Skin of body (tissue), 3 donors: ENCODE measurements at places on chromosomes 12 and 14. TPM values are rescaled to one million over a fixed set of nuclear protein-coding genes. Genes with fewer than 3 reads are reported as not detected.

GRCh38 chr12:51056242-51056641, 8.1 kb downstream of the LETMD1 start:
- no peak for DNase-seq

The PPP1R3E gene
- 6.0 TPM for total RNA-seq

DNA sequence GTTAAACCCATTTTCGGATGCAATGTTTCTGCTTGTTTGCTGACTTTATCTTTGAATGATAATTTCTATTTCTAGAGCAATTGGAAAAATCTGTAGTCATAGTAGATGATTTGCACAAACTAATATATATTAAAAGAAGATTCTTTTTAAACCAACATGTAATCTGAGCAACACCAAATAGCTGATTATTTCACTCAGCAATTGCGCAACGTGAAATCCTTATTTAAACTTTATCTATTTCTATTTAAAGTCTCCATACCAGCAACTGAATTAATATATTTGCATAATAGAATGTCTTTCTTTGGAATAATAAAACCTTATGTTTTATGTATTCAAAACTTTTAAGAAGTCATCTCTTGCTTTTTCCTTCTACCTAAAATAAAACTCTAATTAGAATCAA, 1132.4 kb downstream of the FLRT2 start:
- no peak for DNase-seq

The ABCB9 gene
- total RNA-seq, result 4.6 TPM

The MYO1H gene
- 2.4 TPM for total RNA-seq

DNA sequence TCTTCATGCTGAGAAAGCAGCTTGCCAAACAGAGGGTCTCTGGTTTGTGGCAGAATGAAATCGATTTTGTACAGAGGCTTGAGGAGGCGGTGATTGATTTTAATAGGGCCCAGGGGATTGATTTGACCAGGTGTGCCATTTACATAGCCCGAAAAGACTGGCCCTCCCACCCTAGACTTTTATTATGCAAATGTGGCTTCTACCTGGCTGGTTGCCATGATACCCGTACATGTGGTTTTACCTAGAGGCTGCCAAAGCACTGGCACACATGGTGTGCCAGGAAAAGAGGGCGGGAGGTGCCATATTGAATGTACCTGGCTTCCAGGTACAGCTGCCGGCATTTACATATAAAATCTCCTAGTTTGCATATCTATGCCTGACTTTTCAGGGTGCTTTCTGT, 18.0 kb upstream of the GUCY2C start:
- DNase-seq, result no peak

- peak; percentile 45 for DNase-seq
Observed at GRCh38 chr12:128976120-128976738, 123.0 kb downstream of the GLT1D1 start.

- DNase-seq, result no peak
Observed at GRCh38 chr12:12392413-12392812, 35.5 kb downstream of the BORCS5 start.

- no peak for DNase-seq
Observed at GRCh38 chr12:41924111-41924510, 220.6 kb downstream of the GXYLT1 start.

DNA sequence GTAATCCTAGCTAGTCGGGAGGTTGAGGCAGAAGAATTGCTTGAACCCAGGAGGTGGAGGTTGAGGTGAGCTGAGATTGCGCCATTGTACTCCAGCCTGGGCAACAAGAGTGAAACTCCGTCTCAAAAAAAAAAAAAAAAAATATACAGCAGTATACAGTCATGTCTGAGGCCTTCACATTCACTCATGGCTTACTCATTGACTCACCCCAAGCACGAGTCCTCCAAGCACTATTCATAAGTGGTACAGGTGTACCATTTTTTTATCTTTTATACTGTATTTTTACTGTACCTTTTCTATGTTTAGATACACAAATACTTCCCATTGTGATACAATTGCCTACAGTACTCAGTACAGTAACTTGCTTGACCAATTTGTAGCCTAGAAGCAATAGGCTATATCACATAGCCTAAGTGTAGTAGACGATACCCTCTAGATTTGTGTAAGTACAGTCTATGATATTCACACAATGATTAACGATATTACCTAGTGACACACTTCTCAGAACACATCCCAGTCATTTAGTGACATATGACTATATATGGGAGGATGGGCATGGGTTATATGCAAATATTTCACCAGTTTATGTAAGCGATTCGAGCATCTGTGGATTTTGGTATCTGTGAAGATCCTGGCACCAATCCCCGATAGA, 12.2 kb downstream of the LLPH start:
- DNase-seq, result no peak

DNA sequence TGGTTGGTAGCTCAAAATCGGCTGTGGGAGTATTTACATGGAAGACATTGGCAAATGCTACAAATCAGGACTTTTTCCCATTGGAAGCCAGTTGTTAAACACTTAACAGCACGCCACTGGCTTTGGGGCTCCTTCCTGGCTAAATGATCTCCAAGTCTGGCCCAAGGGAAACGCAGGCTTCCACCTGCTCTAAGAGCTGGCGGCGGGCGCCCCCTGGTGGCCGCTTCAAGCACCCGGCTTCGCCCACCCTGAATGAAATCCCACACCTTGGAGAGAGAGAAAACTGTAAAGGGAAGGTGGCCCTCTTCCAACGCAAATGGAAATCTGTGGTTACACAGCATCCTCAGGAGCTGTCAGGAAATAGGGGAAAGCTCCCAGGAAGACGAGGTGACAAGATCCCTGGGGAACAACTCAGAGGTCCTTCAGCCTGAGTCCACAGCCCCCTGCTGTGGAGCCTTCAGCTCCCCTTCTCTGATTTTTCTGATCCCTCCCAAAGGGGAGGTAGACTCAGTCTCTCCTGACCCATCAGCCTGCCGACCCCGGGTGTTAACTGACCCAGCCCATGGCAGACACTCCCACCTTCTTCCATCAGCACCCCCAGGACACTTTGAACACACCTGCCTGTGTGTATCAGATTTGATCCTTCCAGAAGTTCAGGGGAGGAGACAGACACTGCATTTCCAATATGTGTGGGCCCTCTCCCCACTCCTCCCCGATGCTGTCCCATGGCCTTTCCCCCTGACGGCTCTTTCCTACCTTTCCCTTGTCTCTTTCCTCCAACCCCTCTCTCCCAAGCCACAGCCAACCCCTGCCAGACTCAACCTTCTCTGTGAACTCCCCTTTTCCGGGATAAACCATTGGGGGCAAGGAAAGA, 15.4 kb downstream of the SELPLG start:
- peak; percentile 76 for DNase-seq

The PTPRO gene
- total RNA-seq, result 2.6 TPM

GRCh38 chr12:128269181-128269591, 2.2 kb downstream of the TMEM132C start:
- peak; percentile 32 for DNase-seq

The CLEC9A gene
- total RNA-seq, result 0.99 TPM

The PRIMA1 gene
- 0.99 TPM for total RNA-seq

- DNase-seq, result no peak
Observed at GRCh38 chr12:109489016-109489954, 11.9 kb downstream of the UBE3B start.

The TAS2R31 gene
- 13.5 TPM for total RNA-seq

GRCh38 chr14:68702135-68702534, 90.7 kb downstream of the ZFP36L1 start:
- no peak for DNase-seq

DNA sequence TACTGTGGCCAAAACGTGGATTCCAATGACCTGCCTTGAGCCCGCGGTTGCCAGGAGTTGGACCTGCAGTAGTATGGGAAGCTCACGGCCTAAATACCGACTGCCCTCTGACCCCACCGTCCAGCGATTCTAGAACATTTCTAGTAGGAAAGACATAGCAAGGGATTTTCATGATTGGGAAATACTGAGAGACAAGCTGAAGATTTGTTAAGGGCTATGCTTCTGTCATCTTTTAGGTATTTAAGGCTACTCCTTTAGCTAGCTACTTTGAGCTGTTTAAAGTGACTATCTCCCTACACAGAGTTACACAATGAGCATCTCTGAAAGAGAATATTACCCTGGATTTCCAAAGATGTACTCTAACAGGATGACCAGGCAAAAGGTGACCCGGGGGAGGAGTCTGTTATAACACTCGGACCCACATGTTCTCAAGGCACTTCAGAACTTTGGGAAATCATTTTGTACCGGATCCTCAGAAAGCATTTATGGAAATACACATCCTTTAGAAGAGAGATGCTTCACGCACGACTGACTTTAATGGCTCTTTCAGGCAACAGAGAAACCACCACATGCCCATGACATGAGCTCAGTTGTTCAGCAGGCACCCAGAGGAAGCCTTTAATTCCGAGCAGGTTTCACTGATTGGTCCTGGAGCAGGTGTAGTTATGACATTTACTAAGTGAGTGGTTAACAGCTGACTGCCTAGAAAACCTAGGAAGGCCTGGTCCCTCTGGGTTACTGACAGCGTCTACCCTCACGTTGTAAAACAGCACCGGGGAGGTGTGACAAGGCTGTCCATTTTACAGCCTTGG, 4.2 kb downstream of the BAG5 start:
- no peak for DNase-seq

GRCh38 chr12:33437598-33437997, 2.0 kb downstream of the SYT10 start:
- no peak for DNase-seq

DNA sequence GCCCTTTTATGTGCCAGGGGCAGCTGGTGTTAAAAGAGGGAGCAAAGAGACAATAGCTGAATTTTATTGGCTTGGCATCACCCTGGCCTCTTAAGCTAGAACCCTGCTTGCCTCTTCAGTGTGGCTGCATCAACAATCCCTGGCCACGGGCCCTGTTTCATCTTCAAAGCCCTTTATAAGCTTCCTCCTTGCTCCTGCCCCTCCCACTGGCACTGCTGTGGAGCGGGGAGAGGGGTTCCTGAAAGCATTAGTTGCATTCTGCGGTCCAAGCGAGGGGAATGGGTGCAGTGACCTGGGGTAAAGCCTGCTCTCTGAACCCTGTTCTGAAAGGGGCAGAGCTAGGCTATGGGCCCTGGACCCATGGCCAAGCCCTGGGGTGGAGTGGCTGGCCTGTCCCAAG, 220 bp upstream of the KRT83 start:
- DNase-seq, result no peak

GRCh38 chr12:3042394-3042793, 34.8 kb upstream of the TSPAN9 start:
- no peak for DNase-seq

DNA sequence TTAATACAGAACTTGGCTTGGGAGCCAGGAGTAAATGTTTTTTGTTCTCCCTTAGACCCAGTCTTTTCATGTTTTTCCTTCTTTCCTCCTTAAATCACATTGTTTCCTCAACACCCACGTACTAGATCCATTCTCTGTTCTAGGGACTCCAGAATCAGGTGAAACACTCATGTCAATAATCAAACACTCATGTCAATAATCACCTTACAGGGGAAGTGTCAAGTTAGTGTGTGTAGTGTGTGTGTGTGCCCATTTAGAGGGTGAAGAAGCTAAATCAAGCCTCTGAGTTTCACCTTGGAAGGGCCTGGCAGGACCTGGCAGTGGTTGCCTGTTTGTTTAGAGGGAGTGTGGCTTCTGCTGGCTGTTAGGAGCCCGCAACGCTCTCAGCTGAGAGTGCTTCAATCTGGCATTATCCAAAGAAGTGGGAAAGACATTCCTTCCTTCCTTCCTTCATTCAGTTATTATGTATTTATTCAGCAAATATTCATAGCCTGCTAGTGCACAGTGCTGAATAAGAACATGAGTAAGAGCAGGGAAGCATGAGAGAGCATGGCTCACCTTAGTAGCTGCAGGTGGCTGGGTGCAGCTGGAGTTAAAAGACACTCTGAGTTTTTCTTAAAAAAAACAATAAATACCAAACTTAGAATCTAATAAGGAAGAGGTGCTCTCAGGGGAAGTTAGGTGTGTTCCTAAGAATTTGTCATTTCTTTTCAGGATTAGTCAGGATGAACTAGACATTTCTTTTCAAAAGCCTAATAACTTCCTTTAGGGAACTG, 17.6 kb upstream of the EID3 start:
- DNase-seq, result no peak

DNA sequence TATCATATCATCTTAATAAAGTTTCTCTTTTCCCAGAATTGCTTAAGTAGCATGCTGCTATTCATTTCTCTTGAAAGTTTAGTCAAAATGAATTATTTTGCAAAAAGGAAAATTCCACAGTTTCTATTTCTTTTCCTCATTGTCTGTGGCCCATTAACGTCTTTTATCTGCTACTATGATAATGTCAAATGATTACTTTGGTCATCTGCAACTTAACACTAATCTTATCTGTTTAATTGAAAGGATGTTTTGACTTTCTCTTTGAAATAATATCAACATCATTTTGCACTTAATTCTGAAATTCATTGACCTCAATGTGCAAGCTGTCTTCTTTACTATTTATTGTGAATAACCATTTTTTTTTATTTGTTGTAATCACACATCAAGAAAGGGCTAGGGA, 146.5 kb upstream of the SLCO1C1 start:
- DNase-seq, result no peak

The CIDEB gene
- total RNA-seq, result 7.9 TPM

The OR4L1 gene
- total RNA-seq, result not detected

The ZNF664 gene
- total RNA-seq, result 47.9 TPM

DNA sequence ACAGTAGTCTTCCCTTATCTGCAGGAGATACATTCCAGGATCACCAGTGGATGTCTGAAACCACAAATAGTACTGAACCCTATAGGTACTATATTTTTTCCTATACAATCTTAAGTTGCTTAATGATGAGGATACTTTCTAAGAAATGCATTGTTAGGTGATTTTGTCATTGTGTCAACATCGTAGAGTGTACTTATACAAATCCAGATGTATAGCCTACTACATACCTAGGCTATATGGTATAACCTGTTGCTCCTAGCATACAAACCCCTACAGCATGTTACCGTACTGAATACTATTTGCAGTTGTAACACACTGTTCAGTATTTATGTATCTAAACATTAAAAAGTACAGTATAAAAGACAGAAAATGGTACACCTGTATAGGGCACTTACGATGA, 165.9 kb downstream of the SLC35F4 start:
- DNase-seq, result no peak

The COPS7A gene
- total RNA-seq, result 24.4 TPM

DNA sequence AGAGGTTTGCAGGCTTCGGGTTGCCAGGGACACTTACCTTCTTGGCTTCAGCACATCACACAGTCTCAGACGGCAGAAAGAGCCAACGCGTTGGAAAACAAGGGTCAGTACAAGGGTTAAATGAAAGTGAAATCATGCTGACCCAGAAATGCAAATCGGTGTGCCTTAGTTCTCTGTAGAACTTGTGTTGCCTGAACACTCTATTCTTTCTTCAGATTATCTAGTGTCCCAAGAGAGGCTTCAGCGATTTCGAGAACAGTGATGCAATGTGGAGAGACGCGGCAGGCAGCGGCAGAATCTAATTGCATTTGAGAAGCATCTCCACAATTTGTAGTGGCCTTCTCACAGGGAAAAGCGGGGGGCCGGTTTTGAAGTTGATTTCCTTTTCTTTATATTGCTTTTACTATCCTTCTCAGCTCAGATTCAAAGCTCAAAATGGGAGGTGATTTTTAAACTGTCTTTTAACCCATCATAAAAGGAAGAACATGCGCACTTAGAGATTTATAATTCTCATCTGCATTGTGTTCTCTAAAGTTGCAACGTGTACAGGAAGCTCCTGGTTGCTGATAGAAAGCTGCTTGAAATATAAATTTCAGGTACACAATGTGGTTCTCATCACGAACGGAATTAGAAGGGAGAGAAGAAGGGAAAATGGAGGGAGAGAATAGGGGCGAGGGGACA, 67.8 kb upstream of the EGLN3 start:
- no peak for DNase-seq

GRCh38 chr12:124621296-124621660, 53.9 kb upstream of the NCOR2 start:
- peak; percentile 77 for DNase-seq

- DNase-seq, result no peak
Observed at GRCh38 chr14:61516964-61517653, 178.2 kb upstream of the HIF1A start.
